ENCODE measurements at places on chromosomes 5 and 9.

DNA sequence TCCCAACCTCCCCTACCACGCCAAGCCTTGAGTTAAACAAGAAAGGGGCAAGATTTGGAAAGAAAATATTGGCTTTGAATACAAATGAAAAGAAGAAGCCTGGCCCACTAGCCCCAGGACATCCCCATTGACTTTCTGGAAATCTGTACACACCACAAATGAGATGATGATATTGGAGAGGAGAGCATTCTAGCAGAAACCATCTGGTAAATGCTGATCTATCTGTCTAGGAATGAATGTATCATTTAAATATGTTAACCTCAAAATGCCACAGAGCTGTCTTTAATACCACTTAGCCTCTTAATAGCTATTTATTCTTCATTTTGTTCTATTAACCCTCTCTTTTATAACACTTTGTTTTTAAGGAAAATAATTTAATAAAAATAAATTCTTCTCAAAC is 270.2 kb upstream of the PDE4D start:
- DNase-seq: no peak

DNA sequence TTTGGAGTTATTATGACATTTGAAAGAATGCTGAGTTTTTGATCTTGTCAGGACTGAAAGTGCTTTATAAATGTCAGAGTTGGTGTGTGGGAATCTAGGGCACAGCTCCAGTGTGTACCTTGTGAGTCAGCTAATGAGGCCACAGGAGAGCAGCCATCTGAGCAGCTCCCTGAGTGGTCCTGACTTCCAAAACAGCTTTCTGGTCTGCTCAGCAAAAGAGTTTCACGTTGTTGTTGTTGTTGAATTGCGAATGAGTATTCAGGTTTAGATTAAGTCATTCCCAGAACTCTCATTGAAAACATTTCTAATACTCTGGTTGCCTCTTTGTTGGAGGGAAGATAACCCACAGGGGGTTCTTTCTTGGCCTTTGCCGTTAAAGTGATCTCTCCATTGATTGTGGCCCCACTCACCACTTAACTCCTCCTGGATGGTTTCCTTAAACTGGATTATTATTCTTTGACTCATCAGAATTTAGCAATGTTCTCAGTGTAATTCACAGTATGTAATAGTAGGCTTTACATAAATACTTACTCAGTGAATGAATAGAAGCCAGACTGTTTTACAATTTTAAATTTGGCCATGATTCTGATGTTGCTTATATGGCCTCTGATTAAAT is 125.1 kb upstream of the SGCD start:
- no peak for DNase-seq

DNA sequence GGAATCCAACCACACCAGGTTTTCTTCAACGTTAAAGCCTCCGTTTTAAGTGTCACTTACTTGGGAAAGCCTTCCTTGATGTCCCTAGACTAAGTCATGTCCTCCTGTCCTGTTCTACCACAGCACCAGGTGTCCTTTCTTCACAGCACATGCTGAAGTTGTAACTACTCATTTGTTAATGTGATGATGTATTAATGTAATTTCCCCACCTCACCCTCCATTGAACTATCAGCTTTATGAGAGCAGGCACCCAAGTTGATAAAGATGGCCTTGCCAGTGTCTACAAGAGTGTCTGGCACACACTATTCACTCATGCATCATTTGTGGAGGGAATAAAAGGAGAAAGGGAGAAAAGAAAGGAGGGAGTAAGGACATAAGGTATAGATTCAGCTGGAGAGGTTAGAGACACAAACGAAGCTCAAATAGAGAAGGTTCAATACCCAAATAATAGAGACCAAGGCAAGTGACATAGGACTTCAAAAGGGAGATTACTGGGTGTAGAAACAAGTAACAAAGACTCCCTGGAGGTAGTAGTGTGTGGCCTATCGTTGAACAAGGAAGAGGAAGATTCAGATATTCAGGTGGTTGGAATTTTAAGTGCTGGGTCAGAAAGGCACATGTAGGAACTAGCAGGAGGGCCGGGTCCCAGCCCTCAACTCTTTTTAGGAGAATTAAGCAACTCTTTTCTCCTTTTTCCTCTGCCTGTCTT is 6.6 kb downstream of the ITK start:
- no peak for DNase-seq

DNA sequence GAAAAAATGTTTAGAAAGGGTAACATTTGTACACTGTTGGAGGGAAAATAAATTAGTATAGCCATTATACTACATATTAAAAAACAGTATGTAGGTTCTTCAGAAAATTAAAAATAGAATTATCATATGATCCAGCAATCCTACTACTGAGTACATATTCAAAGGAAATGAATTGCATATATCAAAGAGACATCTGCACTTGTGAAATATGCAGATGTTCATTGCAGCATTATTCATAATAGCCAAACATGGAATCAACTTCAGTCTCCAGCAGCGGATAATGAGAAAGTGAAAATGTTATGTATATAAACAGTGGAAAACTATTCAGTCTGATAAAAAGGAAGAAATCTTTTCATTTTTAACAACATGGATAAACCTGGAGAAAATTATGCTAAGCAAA is 695.5 kb downstream of the SLCO4C1 start:
- DNase-seq: no peak

GRCh38 chr5:80541392-80541791 is 28.7 kb downstream of the ANKRD34B start:
- DNase-seq: no peak

DNA sequence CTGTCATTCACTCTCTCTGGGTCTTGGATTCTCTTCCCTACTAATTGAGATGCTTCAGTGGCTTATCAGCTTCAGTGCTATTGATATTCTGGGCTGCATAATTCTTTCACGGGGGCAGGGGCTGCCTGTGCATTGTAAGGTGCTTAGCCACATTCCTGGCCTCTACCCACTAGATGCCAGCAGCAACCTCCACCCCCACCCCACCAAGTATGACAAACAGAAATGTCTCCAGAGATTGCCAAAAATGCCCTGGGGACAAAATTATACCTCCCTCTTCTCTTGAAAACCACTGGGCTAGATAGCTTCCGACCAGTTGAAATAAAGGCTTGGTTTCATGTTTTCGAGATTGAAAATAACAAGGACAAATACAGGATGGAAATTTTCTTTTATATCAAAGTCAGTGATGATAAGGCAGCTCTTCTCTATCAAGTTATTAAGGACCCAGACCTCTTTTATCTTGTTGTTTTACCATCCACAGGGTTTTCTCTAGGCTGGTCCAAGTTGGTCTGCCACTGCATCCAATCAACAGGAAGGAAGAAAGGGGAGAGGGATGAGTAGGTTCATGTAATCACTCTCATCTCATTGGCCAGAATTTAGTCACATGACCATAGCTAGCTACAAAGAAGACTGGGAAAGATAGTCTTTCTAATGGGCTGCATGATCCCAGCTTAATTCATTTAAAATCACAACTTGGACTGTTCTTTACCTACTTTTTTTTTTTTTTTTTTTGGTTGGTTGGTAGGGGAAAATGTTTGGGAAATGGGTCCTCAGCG is 92.1 kb upstream of the RANBP3L start:
- no peak for DNase-seq

DNA sequence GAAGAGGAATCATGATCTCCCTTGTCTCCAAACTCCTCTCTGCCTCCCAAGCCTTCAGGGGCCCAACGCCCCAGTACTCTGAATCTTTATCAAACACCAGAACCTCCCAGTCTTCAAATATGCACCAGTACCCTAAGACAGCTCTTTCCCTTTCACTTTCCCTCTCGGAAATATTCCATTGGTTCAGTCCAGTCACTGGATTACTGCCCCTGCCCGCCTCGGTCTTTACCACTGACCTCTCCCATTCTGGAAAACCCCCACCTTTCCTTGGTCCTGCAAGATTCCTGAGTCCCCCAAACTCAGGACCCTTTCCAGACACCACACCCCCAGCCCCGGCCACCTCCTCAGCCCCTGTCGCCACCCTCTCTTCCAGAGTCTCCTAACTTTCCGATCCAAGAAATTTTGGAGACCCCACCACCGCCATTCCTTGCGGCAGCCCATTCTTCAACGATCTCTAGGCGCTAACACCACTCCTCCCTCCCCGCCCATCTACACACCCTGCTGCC is 674 bp downstream of the C5orf15 start:
- no peak for DNase-seq

- DNase-seq: no peak
Observed at GRCh38 chr9:116329470-116329869, 175.9 kb downstream of the PAPPA start.

DNA sequence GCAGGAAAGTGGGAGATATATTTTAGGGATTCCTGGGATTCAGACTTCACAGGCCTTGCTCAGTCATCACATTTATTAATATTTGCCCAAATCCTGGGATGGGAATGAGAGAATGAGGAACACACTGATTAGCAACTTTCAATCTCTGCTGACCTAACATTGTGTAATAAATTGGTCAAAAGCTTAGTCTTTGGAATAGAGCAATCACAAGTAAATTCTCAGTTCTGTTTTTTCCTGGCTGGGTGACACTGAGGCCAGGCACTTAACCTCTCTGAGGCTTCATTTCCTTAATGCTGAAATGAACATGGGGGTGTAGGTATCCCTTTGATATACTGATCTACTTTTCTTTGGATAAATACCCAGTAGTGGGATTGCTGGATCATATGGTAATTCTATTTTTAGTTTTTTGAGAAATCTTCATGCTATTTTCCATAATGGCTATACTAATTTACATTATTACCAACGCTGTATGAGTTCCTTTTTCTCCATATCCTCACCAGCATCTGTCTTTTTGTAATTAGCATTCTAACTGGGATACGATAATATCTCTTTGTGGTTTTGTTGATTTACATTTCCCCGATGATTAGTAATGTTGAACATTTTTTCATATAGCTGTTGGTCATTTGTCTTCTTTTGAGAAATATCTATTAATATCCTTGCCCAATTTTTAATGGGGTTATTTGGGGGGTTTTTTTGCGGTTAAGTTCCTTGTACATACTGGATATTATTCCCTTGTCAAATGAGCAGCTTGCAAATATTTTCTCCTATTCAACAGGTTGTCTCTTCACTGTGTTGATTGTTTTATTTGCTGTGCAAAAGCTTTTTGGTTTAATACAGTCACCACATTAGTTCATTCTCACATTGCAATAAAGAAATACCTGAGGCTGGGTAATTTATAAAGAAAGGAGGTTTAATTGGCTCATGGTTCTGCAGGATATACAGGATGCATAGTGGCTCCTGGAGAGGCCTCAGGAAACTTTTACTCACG is 36.8 kb upstream of the NIPBL start:
- no peak for DNase-seq

DNA sequence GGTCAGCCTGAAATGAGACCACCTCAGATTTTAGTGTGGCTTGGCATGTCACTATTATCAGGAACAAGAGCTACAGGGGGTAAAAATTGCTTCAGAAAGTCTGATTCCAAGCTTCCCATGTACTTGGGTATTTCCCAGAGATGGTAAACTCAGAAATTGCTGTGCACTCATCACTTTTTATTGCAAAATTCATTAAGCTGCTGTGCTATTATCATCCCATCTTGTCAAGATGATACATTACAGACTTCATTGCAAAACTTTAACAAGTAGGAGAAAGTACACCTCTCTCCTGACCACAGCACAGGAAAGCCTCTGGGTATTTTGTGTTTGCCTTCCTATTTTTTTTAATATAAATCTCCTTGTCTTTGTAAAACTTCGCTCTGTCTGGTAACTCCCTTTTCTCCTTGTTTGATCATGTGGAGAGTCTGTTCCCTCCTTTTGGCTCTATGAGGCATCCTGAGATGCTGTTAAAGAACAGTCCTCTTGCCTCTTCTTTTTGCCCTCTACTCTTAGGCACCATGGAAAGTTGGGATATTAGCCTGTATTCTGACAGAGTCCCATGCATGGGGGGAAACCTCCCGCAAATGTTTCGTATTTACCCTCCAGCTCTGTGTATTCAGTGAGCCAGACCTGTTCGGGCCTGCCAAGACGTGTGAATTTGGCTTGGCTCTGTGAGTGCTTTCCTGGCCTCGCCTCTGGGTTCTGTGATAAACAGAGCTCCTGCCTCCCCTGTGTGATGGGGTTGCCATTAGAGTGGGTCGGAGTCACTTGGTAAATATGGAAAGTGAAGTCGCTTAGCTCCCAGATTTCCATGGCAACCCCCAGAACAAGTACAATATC is 260.7 kb downstream of the NR3C1 start:
- DNase-seq: peak; percentile 32

DNA sequence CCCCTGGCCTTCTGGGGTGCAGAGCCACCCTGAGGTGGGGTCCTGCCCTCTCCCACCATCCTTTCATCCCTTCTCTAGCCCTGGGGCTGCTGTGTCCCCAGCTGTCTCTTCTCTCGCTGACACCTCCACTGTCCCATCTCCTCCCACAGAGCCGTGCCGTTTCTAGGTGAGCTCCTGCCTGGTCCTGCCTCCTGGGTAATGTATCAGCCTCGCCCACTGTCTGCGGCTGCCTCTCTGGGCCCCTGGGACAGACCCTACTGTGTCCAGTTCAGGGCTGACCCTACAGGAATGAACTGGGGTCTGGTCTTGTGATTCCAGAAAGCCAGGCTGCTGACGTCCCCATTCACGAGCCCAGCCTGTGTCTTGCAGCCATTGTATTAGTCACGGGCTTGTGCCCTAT is 4.1 kb downstream of the PAEP start:
- no peak for DNase-seq

DNA sequence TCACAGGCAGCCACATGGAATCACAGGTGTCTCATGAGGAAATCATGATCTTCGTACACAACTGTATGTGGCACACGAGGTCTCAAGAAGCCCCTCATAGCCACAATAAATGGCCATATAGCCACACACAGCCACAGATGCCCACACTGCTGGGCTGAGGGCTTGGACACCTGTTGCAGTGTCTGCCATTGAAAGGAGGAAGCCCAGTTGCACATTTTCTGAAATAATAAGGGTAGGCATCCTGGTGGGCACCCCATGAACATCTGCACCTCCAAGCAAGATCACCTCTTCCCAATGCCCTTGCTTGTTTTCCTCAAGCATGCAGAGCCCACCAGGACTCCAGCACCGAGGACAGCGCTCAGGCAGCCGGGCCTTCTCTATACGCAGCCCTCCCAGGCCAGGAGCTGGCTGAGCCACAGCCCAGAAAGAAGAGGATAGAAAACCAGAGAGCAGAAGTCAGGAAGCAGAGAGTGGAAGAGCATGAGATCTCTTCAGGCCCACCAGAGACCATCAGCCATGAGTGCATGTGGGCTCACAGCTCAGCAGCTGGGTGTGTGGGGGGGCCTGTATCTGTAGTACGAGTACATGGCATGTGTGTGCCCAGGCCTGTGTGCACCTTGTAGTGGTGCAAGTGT is 1.0 kb upstream of the ACSL6 start:
- DNase-seq: no peak

GRCh38 chr5:146890066-146890465 is 11.5 kb upstream of the PPP2R2B start:
- DNase-seq: no peak

- DNase-seq: no peak
Observed at GRCh38 chr5:153619771-153620170, 129.3 kb downstream of the GRIA1 start.
